ENCODE measurements at places on chromosomes 11 and 22. TPM values are rescaled to one million over a fixed set of nuclear protein-coding genes. Genes with fewer than 3 reads are reported as not detected.

ZP1 gene
- total RNA-seq: not detected

GRIA4 gene
- total RNA-seq: not detected

GRCh38 chr11:130099356-130099755, 29.7 kb downstream of the APLP2 start:
- no peak for DNase-seq

DNA sequence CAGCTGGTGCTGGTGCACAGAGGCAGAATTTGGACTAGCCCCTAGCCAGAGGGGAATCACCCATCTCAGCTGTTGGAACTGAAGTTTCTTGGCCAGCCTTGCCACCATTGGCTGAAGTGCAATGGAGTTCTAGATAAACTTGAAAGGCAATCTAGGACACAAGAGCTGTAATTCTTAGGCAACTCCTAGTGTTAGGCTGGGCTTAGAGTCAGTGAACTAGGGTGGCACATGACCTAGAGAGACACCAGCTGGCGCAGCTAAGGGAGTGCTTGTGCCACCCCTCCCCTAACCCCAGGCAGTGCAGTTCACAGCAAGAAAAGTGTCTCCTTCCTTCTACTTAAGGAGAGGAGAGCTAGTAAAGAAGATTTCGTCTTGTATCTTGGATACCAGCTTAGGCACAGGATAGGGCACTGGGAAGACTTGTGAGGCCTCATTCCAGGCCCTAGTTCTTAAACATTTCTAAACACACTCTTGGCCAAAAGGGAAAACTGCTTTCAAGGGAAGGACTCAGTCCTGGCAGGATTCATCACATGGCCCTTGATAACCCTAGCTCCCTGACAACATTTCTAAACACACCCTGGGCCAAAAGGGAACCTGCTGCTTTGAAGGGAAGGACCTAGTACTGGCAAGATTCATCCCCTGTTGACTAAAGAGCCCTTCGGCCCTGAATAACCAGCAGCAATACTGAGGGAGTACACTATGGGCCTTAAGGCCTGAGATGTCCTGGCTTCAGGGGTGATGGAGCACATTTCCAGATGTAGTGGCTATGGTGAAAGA, 53.4 kb downstream of the XRRA1 start:
- no peak for DNase-seq

- DNase-seq: no peak
Observed at GRCh38 chr11:64518928-64519327, 72.1 kb upstream of the SLC22A12 start.

Measured in SJSA1 (cell line).